ENCODE measurements at places on chromosomes 7 and 10.

DNA sequence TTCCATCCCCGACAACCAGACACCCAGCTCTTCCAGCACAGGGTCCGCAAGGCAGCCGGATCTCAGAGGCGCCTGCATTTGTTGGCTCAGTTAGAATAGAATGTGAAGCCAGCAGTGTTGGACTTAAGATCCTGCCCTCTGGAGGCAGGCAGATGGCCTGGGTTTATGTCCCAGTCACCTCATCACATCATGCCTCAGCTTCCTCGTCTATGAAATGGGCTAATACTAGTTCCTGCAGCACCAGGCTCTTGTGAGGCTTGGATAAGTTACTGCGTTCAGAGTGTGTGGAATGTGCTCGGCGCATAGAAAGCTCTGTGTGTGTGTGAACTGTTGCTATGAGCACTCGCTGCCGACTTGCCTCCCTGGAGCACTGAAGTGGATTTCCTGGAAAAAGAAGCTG lies 202.5 kb upstream of the GPR26 start:
- DNase-seq: no peak

GRCh38 chr7:158944195-158944594 lies 87.8 kb downstream of the DYNC2I1 start:
- DNase-seq: no peak

- peak; percentile 68 for DNase-seq
Observed at GRCh38 chr7:107960272-107960671, 42.7 kb downstream of the LAMB1 start.

DNA sequence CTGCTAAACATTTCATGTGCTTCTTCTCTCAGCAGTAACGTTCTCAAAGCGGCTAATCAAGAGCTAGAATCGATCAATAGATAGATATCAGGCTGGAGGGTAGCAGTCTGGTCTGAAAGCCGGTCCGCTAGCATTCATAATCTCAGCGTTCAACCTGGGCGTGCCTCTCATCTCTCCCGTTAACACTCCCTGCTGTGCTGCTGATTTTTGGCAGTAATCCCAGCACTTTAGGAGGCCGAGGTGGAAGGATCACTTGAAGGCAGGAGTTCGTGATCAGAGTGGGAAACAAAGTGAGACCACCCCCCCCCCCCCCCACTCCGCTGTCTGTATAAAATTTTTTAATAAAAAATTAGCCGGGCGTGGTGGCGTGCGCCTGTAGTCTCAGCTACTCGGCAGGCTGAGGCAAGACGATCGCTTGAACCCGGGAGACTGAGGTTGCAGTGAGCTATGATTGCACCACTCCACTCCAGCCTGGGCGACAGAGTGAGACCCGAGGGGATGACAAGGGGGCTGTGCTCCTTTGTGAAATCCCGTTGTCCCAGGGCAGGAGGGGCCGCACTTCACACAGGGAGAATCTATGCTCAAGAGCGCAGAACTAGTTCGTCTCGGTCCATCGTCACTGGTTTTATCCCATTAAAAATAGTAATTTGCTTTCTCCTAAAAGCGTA lies 624 bp upstream of the CEP55 start:
- peak; percentile 49 for DNase-seq

DNA sequence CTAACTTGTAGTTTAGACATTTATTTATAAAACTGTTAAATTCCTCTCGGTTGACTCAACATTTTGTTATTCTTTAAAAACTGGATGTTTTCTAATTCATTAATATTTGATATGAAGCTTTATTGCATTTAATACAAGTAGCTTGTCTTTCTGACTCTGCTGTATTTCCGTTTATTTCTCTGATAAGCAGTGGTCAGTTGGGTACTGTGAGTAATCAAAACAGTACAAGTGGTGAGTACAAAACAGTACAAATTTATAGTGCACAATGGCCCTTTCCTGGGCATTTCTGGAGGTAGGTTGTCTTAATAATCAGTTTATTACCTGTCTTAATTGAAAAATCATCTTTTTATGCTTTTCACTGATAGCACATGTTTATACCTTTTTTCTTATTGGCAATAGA lies 182.7 kb downstream of the CCSER2 start:
- no peak for DNase-seq

DNA sequence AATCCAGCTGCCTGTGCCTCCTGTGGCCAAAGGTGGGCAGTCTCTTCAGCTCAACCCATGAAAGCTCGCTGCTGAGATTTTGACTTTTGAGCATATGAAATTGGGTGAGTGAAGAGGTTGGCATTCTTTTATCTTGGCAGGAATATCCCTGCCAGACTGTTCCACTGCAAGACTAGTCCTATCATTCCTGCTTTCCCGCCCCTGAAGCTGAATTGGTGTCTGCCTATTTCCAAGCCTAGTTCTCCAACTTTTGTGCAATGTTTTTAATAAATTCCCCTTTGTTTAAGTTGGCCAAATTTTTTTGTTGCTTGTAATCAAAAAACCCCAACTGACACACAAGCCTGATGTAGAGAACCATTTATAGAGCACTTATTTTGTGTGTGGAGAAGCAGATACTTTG lies 34.8 kb upstream of the BICC1 start:
- no peak for DNase-seq

DNA sequence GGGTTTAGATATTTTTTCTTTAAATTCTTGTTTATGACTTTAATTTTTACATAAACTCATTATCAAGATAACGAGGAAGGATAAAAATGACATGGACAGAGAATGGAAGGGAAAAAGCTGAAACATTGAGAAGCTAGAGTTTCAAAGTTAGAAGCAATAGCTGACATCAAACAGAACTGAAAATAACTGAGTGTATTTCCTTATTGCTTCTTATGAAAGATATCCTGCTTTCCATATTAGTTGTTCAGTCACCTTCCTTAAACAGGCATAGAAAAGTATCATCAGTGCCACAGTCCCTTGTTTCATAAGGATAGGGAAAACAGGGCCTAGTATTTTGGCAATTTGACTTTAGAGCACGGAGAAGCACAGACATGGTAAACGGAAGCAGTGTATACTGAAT lies 460.5 kb upstream of the GHITM start:
- no peak for DNase-seq

- no peak for DNase-seq
Observed at GRCh38 chr10:91210014-91210413, 10.4 kb upstream of the PCGF5 start.
